Stimulated activated CD4-positive, alpha-beta T cell treated with anti-CD3 and anti-CD28 coated beads, TNF-alpha, amount 100 ng/mL, for 24 hours (primary cell): ENCODE measurements at places on chromosomes 7 and 10.

DNA sequence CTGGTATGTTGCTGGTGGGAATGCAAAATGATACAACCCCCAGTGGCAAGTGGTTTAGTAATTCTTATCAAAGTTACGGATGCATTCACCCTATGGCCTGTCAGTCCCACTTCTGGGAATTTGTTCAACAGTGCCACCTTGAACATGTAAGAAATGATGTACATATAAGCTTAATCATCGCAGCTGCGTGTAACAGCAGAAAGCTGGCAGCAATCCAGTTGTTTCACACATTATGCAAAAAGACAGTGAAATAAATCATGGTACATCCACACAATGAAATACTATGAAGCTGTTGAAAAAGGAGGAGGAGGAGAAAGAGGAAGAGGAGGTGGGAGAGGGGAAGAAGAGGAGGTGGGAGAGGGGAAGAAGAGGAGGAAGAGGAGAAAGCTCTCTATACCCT is 76.2 kb upstream of the MYL10 start:
- no peak for DNase-seq

DNA sequence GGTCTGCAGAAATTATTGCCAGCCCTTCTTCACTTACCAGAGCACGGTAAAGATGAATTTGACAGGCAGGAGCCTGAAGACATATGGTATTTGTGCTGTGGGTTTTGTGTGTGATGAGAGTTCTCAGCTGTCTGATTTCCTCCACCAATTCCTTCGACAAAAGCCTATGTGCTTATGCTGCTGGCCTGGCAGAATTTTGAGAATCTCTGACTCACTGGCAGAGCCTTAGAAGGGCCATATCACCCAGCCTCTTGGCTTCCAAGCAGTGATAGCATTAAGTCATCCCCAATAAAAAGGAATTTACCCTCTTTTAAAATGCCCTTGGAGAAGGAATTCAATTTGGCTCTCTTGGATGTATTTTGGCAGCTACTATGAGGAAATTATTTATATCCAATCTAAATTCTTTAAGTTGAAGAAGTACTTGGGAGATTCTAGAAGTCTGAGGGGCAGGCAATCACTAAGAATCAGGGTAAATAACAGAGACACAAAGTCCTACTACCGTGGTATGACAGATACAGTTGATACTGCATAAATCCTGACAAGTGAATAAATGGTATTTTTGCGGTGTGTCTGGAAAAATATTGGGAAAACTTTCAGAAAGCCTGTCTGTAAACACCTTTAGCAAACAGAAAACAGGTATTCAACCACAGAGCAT is 68.6 kb upstream of the EFCAB10 start:
- DNase-seq, result no peak

GRCh38 chr10:84172467-84173356 is 889 bp upstream of the GPR15LG start:
- DNase-seq, result no peak

- peak; percentile 47 for DNase-seq
Observed at GRCh38 chr7:2522780-2523433, 3.3 kb downstream of the LFNG start.

DNA sequence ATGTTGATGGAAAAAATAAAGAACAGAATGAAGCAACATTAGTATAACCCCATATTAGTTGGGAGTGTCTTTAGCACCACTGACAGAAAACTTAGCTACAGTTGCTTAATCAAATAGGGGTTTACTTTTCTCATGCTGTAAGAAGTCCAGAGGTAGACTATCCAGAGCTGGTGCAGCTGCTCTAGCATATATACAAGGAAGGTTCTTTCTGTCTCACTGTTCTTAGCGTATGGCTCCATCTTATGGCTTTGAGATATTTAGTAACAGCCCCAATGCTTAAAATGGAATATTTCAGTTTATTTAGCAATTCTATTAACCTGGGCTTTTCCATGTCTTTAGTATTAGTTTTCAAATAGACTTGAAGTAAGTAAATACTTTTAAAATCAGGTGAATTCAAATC is 15.2 kb upstream of the WNT2 start:
- no peak for DNase-seq

DNA sequence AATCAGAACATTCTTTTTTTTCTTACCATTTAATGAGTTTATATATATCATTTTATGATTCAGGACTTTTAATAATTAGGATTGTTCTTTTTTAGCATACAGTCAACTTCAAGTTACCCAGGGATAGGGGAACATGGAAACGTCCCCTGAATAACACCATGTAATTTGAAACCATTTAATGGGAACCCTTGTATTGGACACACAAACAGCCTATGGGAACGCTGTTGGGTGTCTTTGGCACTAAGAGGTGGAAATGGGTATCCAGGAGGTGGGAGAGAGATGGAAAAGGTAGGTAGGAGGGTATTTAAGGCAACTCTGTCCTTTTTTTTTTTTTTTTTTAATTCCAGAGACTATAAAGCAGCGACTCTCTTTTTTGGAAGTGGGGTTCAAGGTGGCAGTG is 2.6 kb downstream of the LUC7L2 start:
- no peak for DNase-seq

DNA sequence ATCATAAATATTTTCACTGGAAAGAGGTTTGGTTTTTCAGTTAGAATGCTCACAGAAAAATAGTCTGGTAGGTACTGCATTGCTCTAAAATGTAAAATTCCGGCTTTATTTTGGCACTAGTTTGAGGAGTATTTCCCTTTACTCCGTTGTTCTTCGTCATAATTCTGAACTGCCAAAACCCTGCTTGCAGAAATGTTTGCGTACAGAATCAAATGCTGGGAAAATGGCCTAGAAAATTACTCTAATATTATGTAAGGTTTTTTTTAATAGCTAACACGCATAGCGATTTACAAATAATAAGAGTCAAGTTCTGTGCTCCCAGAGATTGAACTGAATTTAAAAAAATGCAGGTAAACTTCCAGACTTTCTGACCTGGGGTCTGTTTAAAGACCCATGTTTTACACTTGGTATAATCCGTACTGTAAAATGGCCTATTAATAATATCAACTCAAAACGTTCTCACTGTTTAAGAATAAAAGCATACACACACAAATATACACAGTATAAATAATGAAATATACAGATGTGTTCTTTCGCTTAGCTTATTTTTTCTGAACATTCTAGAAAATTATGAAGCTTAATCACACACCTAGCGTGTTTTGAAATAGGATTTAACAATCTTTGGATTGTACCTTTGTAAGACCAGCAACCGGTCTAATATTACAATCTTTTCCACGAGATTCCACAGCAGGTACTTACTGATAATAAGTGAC is 23.5 kb upstream of the ANLN start:
- DNase-seq, result no peak
